ENCODE measurements at places on chromosomes 2 and 18.

DNA sequence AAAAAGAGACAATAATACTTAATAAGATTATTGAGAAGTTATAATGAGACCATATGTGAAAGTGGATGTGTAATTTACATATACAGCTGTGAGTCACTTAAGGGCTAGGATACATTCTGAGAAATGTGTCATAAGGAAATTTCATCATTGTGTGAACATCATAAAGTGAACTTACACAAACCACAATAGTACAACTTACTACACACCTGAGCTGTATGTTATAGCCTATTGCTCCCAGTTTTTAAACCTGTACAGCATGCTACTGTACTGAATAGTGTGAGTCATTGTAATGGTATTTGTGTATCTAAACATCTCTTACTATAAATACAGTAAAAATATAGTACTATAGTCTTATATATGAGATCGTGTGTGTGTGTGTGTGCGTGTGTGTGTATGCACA lies 1420.3 kb upstream of the PIK3C3 start:
- DNase-seq: peak; percentile 14

DNA sequence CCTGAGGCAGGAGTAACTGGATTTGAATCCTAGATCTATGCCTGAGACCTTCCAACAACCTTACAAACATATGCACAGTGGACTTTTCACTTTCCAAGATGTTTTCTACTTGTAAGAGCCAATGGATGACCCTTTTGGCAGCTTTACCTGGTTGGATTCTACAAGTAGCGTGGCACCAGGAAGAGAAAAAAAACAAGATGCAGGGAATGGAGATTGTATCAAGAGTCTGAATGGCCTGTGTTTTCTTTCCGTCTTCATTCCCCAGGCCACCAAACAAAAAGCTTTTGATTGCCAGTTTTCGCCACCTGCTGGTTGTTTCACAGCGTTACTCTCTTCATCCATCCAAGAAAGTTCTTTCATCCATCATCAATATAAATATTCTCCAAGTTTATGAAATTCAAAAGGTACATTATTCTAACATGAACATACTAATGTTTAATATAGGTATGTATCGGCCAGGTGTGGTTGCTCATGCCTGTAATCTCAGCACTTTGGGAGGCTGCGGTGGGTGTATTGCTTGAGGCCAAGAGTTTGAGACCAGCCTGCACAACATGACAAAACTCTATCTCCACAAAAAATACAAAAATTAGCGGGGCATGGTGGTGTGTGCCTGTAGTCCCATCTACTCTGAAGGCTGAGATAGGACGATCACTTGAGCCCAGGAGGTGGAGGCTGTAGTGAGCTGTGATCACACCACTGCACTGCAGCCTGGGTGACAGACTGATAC lies 3.5 kb upstream of the BCL2 start:
- DNase-seq: peak; percentile 94

DNA sequence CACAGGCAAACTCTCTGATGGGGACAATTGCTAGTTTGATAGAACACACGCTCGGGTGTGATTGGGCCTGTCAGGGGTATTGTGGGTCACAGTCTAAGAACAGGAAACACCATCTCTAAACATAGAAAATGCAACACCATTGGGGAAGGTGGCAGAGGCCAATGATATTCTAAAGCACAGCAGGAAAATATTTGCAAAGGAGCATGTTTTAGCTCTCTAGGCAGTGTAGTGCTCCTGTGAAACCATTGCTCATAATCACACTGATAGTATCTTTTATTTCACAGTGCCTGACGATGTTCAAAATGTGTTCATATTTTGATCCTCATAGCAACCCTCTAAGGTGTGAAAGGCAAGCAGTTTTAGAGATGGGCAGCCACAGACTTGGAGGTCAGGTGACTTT lies 224.2 kb downstream of the CD226 start:
- DNase-seq: no peak

DNA sequence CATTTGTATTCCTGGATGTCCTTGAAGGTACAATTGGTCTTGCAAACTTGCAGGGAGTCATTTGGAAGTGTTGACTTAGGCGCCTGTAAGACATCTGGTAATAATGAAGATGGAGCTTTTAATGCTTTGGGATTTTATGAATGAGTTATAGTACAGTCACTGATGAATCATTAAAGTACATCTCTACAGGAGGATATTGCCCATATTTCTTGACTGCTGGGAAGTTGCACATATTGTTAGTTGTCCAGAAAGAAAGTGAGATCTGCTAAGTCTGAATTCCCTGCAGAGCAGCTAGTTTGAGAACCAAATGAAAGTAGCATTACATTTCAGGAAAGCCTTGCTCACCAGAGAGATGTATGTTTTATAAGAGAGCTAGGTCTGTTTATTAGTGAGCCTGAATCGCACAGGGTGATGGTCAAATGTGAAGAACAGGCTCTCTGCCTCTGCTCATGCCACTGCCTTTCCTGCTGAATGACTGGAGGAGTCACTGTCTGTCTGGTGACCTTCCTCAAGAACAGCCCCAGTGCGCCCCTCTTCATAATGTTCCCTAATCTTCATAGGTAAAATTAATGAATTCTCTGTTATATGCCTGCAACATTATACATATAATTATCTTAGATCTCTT lies 138.9 kb upstream of the KLHL14 start:
- DNase-seq: no peak

- DNase-seq: peak; percentile 49
Measured at GRCh38 chr2:66982766-66983165, 414.4 kb upstream of the ETAA1 start.

DNA sequence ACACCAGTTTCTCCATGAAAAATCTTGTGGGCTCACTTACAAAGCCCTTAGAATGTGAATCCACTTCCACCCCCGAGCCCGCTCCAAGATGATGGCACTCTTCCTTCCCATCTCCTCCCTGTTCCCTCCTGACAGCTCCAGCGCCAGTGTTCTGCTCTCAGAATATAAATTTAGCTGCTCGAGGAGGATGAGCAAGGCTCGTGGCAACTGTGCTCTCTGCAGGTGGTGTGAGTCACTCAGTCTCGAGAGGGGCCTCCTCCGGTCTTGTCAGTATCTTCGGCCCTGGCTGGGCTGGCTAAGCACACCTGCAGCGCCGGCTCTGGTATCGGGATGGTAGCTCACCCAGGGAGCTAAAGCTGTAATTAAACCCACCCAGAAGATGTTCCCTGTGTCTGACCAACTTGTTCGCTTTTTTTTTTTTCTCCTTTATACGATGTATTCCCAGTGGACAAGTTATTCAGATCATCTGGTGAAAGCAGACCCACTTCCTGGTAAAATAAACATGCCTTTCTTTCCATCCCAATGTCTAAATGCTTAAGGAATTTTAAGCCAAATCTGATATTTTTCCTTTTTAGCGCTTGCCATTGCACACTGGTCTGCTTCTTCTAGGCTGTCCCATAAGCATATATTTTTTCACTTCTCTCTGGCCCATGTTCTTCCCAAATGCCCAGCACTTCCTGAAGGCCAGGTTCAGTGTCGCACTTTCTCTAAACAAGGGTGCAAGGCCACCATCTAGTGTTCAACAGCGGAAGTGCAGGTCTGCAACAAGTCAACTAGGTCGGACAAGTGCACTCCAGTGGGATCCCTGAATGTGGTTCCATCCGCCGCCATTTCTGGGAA lies 31.4 kb upstream of the YPEL5 start:
- DNase-seq: peak; percentile 86

GRCh38 chr2:192775011-192775410 lies 580.3 kb upstream of the TMEFF2 start:
- DNase-seq: no peak

Data from DMS53 (cell line).